ENCODE measurements at places on chromosomes 5 and 9.

GRCh38 chr9:8668751-8669150 is 869.2 kb upstream of the DMAC1 start:
- DNase-seq: no peak

- no peak for DNase-seq
Observed at GRCh38 chr5:180370861-180371641, 17.9 kb upstream of the GFPT2 start.

- DNase-seq: no peak
Observed at GRCh38 chr5:5780253-5780652, 357.8 kb downstream of the ICE1 start.

GRCh38 chr9:33239921-33240320 is at the start of gene SPINK4:
SPINK4 (plus strand) TSS chr9:33240167; CDS start chr9:33240209, 42 bp downstream.
- DNase-seq: no peak

DNA sequence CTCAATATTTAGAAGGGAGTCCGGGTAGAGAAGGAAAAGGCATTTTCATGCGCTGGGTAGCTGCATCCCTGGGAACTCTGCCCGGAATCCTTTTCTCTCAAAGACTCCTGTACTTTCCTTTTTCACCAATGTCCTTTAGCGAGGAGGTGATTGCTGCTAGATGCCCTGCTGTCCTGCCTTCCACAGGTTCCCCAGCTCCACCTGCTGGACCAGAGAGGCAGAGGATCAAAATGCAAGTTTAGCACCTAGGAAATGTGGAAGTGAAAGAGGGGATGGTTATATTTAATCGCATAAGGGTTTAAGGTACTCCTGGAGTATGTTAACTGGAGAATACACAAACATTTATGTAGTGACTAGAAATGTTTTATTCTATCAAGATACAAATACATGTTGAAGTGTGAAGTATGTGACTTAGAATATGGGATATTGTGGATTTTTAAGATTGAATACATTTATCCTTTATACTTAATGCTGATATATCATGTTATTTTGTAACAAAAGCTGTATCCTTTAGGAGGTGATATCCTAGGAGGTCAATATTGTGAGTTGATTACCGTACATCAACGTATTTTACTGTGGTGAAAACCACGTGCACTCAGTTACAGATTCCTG is 145.7 kb downstream of the ARHGAP26 start:
- no peak for DNase-seq

All from stimulated activated CD8-positive, alpha-beta memory T cell treated with anti-CD3 and anti-CD28 coated beads, Interleukin-4, amount 100 ng/mL, for 4 hours (primary cell).